ENCODE measurements at places on chromosomes 3 and 15.
A peak's percentile ranks its signal among the peaks of the same experiment; 100 is the strongest.

GRCh38 chr15:70160803-70161565, 63.3 kb upstream of the TLE3 start:
- no peak for DNase-seq

- DNase-seq: no peak
These were observed 255.6 kb upstream of the SEMA6D start for GRCh38 chr15:47461652-47462141.

DNA sequence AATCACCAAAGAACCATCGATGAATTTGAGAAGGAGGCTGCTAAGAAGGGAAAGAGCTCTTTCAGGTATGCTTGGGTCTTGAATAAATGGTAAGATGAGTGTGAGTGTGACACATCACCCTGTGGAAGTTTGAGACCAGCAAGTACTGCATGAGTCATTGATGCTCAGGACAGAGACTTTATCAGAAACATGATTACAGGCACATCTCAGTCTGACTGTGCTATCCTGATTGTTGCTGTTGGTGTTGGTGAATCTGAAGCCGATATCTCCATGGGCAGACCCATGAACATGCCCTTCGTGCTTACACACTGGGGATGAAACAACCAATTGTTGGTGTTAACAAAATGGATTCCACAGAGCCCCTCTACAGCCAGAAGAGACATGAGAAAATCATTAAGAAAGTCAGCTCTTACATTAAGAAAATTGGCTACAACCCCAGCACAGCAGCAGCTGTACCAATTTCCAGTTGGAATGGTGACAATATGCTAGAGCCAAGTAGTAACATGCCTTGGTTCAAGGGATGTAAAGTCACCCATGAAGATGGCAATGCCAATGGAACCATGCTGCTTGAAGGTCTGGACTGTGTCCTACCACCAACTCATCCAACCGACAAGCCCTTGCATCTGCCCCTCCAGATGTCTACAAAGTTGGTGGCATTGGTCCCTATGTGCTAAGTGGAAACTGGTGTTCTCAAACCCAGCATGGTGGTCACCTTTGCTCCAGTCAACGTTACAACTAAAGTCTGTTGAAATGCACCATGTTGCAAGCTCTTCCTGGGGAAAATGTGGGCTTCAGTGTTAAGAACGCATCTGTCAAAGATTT, 20.5 kb downstream of the TM4SF4 start:
- no peak for DNase-seq

DNA sequence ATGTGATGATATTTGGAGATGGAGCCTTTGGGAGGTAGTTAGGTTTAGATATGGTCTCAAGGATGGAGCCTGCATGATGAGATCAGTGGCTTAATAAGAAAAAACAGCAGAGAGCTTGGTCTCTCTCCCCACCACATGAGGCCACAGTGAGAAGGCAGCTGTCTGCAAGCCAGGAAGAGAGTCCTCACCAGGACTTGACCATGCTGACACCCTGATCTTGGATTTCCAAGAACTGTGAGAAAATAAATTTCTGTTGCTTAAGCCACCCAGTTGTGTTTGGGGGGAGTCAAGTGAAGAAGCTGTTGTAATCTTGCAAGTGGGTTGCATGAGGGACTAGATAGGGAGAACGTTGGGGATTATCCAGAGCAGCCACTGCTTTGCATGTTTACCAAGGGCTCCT, 62.3 kb upstream of the TNFAIP8L3 start:
- DNase-seq: no peak

- DNase-seq: no peak
These were observed 4.0 kb downstream of the ULK3 start for GRCh38 chr15:74838746-74839525.

DNA sequence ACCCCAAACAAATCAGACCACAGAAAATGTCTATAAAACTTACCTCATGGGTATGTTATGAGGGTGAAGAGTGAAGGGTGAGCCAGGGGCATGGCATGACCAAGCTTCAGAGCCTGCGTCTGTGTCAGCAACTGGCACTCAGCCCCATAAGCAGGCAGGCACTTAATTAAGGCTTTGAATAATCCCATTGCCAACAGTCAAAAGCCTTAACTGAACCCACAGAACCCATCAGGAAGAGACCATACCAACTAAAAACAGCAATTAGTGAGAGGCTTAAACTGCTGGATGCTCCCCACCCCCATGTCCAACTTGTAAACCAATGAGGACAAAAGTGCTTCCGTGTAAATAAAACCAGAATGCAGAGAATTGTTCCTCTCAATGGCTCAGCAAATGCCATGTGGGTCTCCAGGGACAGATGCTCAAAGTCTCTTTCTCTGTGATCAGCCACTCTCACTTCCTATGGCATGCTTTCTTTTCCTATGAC, 126.0 kb downstream of the MYLK start:
- DNase-seq: no peak

DNA sequence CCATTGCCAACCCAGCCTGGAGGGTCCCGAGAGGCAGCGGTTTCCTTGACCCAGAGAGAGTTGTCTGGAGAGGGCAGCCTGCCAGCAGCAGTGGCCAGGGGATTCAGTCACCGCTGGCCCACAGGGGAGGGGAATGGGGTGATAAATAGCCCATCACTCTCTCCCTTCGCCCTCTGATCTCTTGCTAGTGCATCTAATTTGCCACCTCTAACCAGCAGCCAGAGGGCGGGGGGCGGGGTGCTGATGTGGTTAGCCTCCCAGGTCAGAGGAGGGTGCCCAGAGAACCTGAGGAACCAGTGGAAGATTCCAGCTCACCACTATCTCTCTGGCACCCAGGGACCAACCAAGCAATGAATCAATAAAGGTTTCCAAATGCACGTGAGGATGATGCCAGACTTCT, 35.1 kb upstream of the SLC6A11 start:
- DNase-seq: no peak

DNA sequence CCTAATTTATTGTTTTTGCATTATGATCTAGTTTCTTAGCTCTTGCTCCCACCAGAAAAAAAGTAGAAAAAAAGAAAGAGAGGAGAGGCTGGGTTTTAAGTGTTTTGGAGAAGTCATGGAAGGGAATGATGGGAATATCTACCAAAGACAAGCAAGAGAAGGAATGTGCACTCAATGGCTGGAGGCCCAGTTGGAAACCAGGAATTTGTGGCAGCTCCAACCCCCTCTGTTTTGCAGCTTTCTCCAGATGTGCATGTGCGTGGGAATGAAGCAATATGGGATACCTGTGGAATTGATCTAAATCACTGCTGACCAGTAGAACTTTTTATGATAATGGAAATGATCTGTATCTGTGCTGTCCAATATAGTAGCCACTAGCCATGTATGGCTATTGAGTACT, 27.1 kb downstream of the EIF2AK4 start:
- no peak for DNase-seq

GRCh38 chr3:43540624-43541023, 81.2 kb downstream of the ANO10 start:
- DNase-seq: no peak

GRCh38 chr3:42501681-42502428, 588 bp upstream of the VIPR1 start:
- DNase-seq: peak; percentile 47

DNA sequence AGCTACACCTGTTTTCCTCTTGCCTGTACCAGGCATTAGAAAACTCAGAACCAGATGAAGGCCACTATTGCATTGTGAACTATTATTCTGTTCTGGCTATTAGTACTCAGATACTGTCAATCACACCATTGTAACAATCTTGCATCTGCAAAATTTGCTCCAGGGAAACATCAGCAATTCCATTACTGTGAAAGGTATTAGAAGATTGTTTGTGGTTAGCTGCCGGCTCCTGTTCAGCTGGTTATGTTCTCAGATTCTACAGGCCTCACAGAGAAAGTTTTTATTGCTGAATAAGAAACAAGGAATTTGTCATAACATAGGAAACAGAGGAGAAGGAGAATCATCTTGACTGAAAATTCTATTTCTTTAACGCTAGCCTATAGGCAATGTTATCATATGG, 179.9 kb downstream of the PLOD2 start:
- DNase-seq: no peak

- DNase-seq: no peak
These were observed 612.2 kb downstream of the ZIC1 start for GRCh38 chr3:148021381-148021780.

DNA sequence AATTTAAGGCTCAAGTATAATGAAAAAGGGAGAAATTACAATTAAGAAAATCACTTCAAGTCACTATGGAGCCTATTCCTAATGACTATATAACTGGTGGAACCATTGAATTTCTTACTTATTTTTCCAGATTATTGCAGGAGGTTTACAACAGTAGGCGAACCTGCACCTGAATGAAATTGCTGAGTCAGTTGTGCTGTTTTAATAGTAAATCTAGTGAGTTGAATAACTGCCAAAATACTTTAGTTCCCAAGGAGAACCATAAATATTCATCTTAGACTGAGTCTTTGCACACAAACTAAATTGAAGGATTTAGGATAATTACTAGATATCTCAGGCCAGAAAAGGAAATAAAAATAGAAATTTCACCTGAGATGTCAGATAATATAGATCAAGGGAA, 1052.8 kb downstream of the NAALADL2 start:
- DNase-seq: no peak

DNA sequence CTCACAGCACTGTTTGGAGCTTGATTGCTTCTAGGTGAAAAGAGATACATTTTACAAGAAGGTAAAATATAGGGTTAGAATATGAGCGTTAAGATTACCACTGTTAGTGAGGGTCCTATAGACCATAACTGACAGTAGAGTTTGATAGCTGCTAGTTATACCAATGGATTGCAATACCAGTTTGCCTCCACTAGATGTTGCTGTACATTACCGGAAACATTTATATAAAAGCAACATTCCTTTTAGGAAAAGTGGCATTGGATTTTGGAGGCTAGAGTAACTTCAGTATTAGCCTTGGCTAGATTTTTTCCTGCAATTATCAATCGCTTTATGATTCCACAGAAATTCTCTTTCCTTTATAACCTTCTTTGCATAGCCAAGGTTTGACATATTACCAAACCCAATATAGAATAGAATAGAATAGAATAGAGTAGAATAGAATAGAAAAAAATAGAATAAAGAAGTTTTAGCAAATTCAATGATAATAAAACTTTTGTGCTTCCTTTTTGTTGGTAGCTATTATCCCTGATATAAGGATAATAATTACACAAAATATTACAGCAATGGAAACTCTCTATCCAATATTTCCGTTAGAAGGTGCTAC, 1093.6 kb upstream of the ALCAM start:
- no peak for DNase-seq

GRCh38 chr3:66068255-66068654, 29.5 kb upstream of the MAGI1 start:
- no peak for DNase-seq

DNA sequence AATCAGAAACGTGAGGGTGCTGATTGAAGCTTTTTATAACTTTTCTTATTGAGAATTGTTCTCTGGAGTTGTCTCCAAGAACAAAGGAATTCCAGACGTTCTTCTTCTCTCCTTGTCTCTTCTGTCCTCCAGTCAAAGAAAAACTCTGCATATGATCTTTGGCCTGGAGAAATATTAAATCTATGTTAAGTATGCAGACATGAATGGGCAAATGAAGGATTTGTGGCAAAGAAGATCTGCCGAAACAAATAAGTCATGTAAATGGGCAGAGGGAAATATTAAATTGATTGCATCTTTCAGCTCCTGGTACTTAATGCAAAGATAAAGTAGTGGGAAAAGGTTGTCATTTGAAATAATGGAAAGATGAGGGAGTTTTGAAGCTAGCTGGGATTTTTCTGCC, 74.9 kb downstream of the IGF1R start:
- DNase-seq: no peak

DNA sequence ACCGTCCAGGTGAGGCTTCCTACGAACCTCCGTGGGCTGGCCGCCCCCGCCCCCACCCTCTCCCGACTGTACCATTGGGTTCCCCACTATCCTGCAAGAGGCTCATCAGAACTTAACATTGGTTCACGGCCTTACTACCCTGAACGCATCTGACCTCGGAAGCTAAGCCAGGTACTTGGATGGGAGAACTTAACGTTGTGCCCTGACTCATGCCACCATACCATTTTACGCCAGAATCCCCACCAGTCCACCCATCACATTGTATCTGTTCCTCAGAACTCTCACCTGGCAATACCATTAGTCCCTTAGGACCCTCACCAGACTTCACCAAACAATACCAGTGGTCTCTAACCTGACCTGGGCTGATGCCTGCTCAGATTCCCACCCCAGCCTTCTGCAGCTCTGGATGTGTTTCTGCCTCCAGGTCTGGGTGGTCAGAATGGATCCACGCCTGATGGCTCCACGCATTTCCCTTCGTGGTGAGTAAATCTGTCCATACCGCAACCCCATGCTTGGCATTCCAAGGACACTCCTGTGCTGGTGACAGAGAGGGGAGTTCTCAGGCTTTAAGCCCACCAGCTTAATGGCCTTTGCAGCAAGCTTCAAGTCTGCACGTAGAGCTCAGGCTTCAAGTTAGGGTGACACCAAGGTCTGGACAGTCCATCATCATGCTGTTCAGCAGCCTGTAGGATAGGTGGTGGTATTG, 562 bp downstream of the TCTA start:
- no peak for DNase-seq

DNA sequence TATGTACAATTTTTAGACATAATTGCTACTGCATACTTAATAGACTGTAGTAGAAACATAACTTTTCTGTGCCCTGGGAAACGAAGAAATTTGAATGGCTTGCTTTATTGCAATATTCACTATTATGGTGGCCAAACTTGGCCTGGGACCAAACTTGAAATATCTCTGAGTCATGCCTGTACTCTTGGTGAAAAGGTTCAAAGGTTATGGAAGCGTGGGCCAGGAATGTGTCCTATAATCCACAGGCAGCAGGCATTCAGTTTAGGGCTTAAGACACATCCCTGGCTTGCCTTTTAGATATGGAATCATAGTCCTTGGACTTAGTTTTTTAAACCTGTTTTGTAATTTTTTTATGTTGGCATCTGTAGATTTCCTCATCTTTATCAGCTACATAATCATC, 124.3 kb downstream of the LRIG1 start:
- no peak for DNase-seq

DNA sequence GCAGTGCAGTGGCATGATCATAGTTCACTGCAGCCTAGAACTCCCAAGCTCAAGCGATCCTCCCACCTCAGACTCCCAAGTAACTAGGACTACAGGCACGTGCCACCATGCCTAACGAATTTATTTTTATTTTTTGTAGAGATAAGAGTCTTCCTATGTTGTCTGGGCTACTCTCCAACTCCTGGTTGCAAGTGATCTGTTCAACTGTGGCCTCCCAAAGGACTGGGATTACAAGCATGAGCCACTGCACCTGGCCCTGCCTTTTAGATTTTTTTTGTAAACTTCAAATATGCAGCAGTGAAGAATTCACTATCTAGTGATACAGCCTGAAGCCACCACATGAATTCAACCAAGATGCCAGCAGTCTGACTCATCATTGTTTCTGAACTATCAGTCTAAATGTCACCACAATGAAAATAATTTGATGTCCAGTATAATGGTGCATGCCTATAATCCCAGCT, 32.7 kb downstream of the UBXN7 start:
- DNase-seq: no peak

DNA sequence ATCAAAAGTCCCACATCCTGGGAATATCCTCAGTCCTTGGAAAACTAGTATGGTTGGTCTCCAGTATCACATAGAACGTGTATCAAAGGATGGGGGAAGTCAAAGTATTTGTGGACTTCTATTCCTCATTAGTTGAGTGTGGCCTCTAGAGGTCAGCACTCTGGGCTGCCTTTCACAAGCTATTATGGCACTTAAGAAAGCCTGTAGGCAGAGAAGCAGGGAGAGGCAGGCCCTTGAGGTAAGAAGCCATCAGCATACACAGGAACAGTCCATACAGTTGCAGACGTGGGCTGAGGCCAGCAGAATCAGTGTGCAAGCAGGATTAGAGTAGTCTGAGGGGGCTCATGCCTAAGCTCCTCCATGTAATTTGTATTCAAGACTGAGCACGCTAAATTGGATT, 341.7 kb downstream of the CLSTN2 start:
- DNase-seq: no peak

- no peak for DNase-seq
These were observed 22.1 kb downstream of the KLHL25 start for GRCh38 chr15:85772668-85773067.

Data from stimulated activated CD4-positive, alpha-beta T cell treated with anti-CD3 and anti-CD28 coated beads, Interleukin-15, amount 100 ng/mL, for 1 hour (primary cell).